ENCODE measurements at places on chromosomes 4 and X.

DNA sequence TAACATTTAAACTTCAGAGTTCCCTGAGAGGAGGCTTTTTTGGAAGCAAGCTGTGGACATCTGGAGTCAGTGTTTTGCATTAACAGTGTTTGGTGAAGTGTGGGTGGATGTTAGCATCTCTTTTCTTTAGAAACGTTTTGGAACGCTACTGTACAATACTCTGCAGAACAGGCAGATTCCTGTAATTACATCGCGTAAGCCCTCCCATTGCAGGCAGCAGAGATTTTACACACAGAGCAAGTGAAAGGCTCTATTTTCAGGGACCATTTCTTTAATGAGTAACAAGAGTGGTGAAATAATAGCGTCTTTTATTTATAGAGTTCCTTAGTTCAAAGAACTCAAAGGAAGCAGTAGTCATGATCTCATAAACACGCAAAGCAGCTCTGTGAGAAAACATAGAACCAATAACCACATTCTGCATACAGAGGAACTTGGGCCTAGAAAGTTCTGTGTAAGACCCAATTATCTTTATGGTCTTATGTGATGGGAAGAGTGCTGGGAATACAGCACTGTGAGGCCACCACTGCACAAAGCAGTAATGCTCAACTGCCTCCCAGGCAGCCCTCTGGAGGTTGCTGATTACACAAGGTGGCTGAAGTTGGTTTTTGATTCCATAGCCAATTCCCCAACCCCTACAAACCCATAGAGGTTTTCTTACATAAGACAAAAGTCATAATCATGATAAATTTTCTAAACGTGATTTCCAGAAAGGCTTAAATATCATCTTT lies 298.7 kb upstream of the EPHA5 start:
- no peak for DNase-seq

DNA sequence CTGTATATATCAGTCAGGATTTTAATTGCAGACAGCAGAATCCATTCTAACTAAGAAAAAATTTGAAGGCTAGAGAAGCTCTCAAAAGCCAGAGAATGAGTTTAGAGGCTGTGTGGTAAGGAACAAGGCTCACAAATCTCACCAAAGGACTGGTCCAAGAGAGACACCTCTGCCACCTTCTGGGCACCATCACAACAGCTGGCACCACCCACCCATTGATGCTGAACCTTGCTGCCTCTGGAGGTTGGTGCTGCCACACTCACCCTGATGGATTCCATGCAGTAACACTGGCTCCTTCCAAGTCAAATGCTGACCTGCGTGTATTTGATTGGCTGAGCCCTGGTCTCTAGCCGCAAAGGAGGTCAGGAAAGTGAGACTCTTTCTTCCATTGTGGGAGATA lies 100.8 kb downstream of the BEND2 start:
- DNase-seq: no peak

GRCh38 chr4:163384434-163384833 lies 40.7 kb downstream of the NPY5R start:
- no peak for DNase-seq

DNA sequence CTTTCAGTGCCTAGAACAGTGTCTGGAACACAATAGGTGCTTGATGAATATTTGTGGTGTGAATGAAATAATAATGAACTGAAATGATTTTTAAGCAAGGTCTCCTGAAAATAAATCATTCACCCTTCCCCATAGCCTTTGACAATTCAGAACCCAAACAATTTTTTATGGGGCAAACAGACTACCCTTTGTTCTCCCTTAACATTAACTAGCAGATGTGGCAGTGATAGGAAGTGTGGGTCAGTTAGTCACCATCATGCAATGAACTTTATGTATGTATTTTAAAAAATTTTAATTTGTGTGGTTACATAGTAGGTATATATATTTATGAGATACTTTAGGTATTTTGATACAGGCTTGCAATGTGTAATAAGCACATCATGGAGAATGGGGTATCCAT lies 27.2 kb upstream of the CD40LG start:
- DNase-seq: no peak

DNA sequence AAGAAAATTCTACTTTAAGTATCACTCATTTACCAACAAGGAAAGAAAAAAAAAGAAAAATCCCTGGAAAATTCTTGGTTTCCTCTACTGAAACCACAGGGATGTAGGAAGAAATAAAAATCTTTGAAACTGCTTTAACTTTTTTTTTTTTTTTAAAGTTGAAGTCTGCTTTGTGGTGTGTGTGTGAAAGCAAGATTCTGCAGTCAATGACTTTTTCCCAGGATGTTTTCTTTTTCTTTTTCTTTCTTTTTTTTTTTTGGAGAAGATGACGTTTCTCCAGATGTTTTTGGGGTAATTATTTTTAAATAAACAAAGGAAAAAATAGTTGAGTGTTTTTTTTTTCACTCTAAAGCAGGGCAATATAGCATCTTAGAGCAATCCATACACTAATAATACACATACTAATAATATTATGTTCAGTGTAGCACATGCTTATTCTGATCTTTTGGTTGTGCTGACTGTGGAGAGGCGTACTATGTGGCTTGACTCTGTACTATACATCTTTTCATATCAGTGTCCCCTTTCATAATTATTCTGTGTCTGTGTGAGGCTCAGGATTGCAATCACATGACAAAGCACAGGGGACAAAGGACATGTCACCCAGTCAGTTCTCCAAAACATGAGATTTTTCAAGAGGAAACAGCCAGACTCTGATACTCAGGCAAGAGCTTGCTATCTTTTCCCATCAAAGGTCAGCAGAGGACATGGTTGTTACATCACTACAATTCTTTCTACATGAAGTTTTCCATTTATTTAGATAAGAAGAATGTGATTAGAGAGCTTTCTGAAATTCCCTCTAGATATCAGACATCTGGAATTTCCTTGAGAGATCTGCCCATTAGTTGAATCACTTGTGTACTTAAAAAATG lies 111.0 kb downstream of the PDE5A start:
- DNase-seq: no peak

GRCh38 chrX:103099691-103100090 lies 6.7 kb upstream of the NXF3 start:
- DNase-seq: no peak

DNA sequence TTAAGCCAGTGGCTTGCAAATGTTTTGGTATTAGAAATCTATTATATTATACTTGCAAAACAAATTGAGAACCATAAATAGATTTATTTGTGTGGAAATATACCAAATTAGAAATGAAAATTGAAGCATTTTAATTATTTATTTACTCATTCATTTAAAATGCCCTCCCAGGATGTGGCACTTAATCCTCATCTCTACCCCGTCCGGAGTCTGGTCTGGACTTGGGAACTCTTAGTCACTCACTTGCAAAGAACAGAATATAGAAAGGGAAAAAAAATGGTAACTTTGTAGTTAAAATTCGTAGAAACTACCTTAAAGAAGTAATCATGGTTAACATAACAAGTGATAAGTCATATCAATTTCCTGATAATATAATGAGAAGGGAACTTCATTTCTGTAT lies 775.9 kb upstream of the INTU start:
- no peak for DNase-seq

GRCh38 chrX:52577464-52578173 lies 60.8 kb upstream of the XAGE1B start:
- DNase-seq: no peak

- DNase-seq: no peak
Observed at GRCh38 chrX:13697976-13698375, 9.0 kb downstream of the RAB9A start.

DNA sequence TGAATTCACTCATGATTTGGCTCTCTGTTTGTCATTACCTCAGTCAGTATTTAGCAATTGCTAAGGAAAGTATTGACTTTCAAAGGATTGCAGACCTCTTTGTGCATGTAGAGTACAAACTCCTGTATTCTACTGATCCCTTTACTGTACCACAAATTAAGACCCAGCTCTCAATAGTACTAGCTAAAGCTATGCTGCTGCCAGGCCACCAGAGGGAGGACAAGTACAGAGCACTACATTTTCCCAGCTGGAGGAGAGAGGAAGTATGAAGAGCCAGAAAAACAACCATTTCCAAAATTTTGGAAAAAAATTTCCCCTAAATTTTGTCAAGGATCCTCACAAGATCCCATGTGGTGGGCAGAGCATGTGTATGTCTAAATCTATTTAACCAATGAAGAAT lies 175.0 kb upstream of the MTMR8 start:
- DNase-seq: no peak

DNA sequence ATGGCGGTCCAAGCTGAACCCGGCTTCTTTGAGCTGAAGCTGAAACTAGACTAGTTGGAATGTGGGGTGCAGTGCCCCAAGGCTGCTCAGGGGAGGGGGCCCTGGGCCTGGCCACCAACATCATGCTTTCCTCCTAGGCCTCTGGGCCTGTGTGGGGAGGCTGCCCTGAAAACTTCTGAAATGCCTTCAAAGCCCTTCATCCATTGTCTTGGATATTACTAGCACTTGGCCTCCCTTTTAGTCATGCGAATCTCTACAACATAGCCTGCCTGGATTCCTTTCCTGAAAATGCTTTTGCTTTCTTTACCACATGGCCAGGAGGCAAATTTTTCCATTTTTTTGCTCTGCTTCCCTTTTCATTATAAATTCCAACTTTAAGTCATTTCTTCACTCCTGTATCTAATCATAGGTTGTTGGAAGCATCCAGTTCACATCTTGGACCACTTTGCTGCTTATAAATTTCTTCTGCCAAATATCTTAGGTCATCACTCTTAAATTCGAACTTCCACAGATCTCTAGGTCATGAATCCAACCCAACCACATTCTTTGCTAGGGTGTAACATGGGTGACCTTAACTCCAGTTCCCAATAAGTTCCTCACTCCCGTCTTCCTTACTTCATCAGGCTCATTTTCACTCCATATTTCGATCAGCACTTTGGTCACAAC lies 103.4 kb downstream of the DDIT4L start:
- no peak for DNase-seq

- DNase-seq: no peak
Observed at GRCh38 chr4:11843340-11843739, 414.6 kb upstream of the HS3ST1 start.

DNA sequence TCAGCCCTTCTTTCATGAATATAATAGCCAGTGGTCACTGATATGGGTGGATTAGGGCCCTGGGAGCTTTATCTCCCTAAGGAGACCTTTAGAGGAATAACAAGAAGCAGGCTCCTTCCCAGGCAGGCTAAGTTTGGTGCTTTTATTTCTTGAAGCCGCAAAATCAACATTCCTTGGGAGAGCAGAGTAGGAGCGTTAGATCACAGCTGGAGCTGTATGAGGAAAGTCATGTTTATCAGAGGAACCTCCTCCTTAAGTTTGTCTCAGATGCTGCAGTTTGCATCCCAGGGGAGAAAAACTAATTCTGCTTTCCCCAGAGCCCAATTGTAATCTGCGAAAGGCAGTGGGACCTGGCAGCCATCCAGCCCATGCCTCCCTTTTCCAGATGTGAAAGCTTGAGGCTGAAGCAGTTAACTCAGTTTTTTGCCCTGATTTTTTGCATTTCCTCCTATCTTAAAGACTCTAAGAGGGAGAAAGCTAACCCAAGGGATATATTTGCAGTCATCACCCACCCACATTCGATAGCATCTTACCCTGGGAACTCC lies 186.0 kb upstream of the FRMPD4 start:
- DNase-seq: no peak

- DNase-seq: no peak
Observed at GRCh38 chr4:142645475-142646108, 200.5 kb downstream of the INPP4B start.

- DNase-seq: no peak
Observed at GRCh38 chr4:12636191-12636590, 847.9 kb downstream of the RAB28 start.

DNA sequence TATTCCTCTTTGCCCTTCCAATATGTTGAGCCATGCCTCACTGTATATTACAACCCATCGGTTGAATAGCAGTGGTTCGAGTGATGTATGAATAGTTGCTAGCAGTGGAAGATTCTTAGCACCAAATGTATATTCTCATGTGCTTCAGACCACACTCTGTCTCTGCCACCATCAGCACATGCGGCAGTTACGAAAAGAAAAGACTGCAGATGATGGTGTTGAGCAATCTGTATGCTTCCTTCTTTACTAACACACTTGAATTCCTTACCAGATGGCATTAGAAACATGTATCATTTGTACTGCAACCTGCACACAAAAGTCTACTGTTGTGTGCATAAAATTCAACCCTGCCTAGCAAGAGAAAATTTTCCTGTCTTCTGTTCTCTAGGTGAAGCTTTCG lies 214.6 kb downstream of the ENOX2 start:
- no peak for DNase-seq

GRCh38 chr4:140269369-140269768 lies 104.1 kb upstream of the SCOC start:
- DNase-seq: no peak

DNA sequence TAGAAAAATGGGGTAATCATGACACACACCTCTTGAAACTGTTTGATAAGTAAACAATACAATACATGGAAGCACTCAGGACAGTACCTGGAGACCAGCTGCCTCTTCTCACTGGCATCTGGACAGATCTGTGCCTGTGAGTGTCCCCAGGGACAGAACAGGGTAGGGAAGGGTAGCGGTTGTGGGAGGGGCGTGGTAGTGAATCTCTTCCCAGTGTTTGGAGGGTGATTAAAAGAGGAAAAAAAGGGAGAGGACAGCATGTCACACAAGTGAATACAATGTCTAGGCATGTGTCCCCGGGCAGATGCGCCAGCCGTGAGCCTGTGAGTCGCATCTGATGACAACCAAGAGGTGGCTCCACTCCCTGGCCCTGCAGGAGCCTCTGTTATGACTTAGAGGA lies 138.8 kb upstream of the MSX1 start:
- no peak for DNase-seq

GRCh38 chr4:74549936-74550335 lies 105.0 kb downstream of the AREG start:
- DNase-seq: no peak

DNA sequence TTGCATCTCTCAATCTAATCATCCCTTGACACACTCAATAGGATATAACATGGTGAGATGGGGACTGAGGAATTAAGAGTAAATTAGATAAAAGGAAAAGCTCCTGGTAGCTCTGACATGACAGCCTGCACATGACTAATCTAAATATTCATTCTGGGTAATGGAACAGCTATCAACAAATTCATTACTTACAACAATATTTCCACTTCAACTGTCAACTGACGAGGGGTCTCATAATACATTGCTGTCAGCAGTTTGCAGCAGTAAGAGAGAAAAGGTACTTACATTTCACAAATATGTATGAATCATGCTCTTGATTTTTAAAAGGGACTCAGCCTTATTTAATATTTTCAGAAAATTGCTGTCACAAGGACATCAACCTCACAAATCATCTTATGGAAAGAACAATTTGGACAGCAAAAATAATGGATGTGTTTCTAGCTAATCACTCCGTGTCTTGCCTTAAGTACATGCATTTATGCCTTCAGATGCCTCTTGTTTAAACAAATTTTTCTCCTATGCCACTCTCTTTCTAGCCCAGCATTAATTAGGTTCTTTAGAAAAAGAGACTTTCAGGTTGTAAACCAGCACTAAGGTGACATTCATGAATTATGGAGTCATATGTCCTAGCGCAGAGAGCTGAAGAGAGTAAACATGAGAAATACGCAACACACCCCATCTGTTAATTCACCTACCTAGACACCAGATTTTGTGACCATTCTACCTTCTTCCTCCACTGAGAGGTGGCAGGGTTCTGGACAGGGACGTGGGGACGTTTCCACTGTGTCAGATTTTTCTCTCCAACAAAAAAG lies 99.6 kb upstream of the TMEM150C start:
- no peak for DNase-seq

GRCh38 chr4:169142906-169143305 lies 127.8 kb downstream of the SH3RF1 start:
- no peak for DNase-seq
